ENCODE measurements at places on chromosomes 7 and 10.

DNA sequence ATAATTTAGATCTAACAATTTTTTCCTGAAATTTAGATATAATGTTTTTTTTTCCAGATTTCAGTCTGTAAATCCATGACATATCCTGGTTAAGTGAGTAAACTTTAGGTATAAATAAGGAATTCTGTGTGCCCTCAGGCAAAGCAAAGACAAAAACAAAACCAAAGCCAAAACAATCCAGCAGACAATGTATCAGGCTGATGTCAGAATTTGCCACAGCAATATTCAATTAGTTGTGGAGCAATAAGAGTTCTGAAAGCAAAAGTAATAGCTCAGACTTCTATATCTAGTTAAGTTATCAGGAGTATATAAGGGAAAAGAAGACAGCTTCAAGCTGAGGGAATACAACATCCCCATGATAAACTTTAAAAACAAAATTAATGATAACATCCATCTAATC, 82.0 kb downstream of the MKX start:
- DNase-seq = no peak

- no peak for DNase-seq
These were observed 185.0 kb downstream of the MGMT start for GRCh38 chr10:129652021-129652420.

DNA sequence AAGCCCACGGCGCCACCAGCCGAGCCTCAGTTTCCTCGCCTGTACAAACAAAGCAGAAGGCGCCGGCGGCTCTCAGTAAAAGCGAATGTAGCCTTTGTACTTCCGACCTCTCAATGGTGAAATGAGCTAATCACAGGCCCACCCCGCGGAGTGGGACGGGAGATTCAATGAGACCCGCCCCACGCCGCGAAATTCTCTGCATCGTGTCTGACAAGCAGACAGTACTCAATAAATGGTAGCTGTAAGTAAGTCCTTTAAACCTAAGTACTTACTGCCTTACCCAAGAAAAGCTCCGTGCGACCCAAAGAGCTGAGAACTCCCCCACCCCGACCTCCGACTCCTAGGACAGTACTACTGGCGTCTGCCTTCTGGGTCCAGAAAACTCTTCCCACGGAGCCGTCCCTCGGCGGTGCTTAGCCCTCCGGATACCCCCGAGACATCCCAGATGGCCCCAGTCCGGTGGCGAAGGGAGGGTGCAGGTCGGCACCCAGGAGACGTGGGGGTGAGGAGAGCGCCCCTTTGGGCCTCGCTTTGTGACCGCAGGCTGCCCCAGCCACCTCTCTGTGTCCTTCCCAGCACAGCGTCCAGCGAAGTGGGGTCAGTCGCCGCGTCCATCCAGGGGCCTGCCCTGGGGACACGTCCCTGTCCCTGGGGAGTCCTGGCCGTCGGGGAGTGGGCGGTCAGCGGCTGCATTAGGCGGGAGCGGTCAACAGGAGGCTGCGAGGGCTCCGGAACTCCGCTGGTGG, 972 bp upstream of the CXCL12 start:
- DNase-seq = no peak

GRCh38 chr7:2851497-2851896, 7.4 kb upstream of the GNA12 start:
- no peak for DNase-seq

- no peak for DNase-seq
These were observed 54.6 kb downstream of the EEPD1 start for GRCh38 chr7:36207451-36208291.

GRCh38 chr7:2205036-2205780, 27.5 kb downstream of the MAD1L1 start:
- no peak for DNase-seq

GRCh38 chr7:11951909-11952308, 119.9 kb upstream of the THSD7A start:
- DNase-seq = no peak

DNA sequence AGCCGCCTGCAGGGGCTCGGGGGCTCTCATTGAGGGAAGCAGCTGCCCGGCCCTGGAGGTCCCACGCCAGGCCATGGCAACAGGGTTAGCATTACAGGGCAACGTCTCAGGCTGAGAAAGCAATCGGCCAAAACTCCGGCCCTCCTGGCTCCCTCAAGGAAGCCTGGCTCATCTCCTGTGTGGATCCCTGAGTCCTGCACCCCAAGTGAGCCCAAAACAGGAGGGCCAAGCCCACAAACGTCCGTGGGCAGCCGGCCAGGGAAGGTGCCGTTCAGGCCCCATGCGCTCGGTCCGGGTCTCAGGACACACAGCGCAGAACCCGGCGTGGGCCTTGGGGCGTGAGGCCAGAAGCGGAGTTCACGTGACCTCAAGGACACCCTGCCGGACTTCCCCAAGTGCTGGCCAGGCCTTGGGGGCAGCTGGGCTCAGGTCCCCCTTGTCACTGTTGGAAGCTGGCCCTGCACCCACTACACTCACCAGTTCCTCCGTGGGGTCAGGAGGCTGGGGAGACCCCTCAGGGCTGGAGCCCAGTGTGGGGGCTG, 8.0 kb upstream of the PWWP2B start:
- no peak for DNase-seq

GRCh38 chr10:3850999-3851937, 66.3 kb upstream of the KLF6 start:
- peak; percentile 78 for DNase-seq

DNA sequence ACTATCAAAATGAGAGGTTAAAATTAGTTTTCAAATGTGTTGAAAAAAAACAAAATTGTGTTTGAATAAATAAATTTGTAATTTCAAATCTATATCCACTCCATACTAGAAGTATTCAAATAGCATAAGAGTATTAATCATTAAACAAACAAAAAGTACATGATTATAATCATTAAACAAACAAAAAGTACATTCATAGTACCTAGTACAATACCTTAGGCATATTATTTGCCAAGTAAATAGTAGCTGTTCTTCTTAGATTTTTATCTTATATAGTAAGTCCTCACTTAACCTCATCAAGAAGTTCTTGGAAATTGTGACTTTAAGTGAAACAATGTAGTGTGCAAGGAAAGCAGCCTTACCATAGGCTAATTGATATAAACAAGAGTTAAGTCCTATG, 349.3 kb upstream of the VWC2 start:
- no peak for DNase-seq

- DNase-seq = no peak
These were observed 110.5 kb downstream of the IPMK start for GRCh38 chr10:58157076-58157766.

DNA sequence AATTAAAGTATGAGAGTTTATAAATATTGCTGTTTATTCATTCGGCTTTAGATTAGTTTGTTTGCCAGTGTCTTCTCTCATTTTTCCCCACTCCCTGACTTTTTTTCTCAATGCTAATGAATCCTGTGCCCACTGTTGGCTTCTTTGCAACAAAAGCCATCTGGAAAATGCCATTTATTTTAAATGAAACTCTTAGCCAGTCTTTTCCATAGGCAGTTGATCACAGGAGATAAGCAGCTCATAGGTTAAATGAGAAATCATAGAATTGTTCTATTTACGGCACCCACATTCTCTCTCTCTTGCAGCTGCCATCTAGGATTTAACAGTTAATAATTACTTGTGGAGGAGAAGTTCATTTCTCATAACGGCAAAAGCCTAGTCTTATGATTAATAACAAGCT, 249.3 kb upstream of the POM121L12 start:
- no peak for DNase-seq

DNA sequence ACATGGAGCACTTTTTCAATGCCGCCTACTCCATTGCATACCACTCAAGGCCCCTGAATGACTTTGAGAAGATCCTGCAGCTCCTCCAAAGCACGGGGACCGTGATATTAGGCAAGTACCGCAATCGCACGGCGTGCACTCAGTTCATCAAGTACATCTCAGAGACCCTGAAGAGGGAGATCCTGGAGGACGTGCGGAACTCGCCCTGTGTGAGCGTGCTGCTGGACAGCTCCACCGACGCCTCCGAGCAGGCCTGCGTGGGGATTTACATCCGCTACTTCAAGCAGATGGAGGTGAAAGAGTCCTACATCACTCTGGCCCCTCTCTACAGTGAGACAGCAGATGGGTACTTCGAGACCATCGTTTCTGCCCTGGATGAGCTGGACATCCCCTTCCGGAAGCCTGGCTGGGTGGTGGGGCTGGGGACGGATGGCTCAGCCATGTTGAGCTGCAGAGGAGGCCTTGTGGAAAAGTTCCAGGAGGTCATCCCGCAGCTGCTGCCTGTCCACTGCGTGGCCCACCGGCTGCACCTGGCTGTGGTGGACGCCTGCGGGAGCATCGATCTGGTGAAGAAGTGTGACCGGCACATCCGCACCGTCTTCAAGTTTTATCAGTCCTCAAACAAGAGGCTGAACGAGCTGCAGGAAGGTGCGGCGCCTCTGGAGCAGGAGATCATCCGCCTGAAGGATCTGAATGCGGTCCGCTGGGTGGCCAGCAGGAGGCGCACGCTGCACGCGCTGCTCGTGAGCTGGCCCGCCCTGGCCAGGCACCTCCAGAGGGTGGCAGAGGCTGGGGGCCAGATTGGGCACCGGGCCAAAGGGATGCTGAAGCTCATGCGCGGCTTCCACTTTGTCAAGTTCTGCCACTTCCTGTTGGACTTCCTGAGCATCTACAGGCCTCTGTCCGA, 12.7 kb upstream of the ATP6V0E2 start:
- no peak for DNase-seq

DNA sequence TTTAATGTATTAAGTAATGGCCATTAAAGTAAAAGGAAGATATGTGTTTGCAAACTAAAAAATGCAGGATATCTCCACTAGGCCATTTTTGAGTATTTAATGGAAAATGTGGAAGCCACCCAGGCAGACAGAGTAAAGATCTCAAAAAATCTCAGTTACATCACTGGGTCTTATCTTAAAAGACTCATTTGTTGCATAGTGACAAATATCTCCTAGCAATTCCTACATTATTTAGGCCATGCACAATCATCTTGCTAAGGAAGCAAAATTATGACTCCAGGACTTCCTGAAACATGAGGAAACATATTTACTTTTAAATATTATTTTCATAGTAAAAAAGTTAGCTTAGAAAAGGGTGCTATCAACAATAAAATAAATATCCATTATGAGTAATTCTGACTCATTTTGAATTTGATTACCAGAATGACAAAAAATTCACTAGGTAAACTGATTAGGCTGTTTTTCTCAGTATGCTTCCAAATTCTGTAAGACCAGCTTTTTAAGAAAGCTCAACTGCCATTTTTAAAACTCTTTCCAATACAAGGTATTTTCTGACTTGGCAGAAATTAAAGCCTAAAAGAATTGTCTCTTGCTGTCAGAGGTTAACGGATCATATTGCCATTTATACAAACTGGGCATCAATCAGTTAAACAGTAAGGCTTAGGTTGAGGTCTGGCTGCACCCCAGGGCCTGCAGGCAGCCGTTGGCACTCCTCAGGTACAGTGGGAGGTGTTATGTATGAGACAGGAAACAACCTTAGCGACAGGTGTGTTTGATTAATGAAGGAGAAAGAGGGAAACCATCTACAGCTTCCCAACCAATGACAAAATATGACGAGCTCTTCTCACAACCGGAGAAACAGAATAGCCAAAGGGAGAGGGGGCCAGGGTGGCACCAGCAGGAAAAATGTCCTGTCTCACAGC, 31.8 kb downstream of the PCLO start:
- DNase-seq = peak; percentile 34

DNA sequence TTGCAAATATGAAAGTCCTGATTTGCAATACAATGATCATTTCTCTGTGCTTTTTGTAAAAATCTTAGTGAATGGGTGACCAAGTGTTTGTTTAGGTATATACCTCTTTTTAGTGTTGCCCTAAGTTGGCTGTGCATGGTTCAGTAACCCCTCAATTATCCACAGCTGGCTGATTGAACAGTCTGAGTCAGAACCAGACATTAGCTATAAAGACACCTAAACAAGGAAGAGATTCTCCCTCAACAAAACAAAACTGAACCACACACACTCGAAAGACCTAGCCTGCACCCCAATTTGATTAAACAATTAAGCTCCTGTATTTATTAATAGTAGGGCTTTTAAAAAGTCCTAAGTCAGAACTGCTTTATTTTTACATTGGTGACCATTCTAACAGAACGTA, 2.8 kb downstream of the RSBN1L start:
- peak; percentile 15 for DNase-seq

DNA sequence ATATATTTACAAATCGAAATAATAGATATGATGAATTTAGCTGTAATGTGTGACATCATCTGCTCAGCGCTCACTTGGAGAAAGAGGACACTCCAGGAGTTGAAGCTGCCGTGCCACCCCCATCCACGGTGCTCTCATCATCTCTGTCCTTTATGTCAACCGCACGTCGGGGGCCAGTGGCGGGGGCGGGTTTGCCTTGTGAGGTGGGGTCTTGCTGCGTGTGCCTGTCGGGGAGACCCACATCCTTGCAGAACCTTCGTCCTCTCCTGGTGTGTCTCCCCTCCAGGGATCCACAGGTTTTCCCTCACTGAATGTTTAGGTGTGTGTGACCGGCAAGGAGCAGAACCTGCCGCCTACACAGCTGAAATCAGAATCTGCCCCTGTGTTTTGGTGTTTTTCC, 71.6 kb downstream of the INPP5A start:
- no peak for DNase-seq

- peak; percentile 47 for DNase-seq
These were observed 52.1 kb downstream of the ADD3 start for GRCh38 chr10:110059925-110060324.

DNA sequence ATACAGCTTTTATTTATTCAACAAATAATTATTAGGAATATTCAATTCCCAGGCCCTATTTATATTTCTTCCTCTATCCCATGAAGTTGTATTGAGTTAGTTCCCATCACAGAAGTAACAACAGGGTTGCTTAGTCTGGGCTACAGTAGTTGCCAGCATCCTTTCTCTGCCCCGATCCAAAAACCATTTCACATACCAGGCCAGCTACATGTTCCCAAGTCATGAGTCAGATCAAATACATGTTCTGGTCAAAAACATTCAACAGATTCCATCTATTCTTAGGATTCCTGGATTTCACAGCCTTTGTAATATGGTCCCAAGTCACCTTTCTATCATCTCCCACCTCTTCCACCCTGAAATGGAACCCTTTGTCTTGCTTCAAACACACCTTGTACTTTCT, 91.6 kb downstream of the RAB11FIP2 start:
- no peak for DNase-seq

- DNase-seq = peak; percentile 51
These were observed 10.9 kb upstream of the CHRM2 start for GRCh38 chr7:136857573-136857972.

DNA sequence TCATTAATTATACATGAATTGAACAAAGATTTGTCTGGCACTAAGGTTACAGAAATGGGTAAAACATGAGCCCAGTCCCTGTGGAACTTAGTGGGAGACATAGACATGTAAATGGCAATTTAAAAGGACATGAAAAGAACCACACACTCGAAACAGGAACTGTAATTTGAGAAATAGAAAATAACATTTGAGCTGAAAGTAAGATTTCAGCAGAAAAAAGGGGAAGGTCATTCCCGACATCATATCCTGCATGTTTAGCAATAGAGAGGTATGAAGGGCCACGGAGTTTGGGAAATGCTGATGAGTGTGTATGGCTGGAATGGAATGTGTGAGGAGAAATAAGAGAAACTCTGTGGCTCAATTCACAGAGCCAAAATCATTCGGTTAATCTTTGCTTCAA, 175.4 kb upstream of the AHR start:
- DNase-seq = no peak

- DNase-seq = no peak
These were observed 122.6 kb downstream of the MICU1 start for GRCh38 chr10:72503241-72503640.

- DNase-seq = no peak
These were observed 18.9 kb upstream of the DNAJC1 start for GRCh38 chr10:22022257-22023032.

GRCh38 chr7:22447762-22448161, 52.2 kb downstream of the STEAP1B start:
- no peak for DNase-seq
